ENCODE measurements at places on chromosomes 1 and 21.

- DNase-seq, result no peak
These were observed 36.3 kb downstream of the COQ8A start for GRCh38 chr1:226976276-226976977.

DNA sequence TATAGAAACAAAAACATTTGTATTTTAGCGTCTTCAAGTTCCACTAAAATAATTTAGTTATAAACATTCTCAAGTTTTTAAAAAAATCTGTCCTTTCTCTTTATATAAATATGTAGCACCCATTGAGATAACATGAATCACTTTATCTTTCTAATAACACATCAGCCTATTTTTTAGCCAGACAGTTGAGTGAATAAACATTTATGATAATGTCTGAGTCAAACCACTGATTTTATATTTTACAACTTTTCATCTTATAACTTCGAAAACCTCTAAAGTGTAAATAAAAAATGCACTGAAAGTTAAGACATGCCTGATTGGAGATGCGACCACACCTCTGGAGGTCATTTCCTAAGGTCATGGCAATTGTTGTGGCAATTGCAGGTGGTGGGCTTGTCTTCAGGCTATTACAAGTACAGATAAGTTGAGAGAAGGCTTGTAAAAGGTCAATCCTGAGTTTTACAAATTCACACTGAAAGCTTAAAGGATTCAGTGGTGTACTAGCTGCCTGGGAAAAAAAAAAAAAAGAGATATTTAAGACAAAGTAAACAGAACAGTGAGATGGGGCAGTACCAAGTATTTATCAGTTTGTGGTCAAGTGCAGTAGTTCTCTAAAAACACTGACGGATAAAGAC is 67.0 kb downstream of the INTS7 start:
- DNase-seq, result no peak

DNA sequence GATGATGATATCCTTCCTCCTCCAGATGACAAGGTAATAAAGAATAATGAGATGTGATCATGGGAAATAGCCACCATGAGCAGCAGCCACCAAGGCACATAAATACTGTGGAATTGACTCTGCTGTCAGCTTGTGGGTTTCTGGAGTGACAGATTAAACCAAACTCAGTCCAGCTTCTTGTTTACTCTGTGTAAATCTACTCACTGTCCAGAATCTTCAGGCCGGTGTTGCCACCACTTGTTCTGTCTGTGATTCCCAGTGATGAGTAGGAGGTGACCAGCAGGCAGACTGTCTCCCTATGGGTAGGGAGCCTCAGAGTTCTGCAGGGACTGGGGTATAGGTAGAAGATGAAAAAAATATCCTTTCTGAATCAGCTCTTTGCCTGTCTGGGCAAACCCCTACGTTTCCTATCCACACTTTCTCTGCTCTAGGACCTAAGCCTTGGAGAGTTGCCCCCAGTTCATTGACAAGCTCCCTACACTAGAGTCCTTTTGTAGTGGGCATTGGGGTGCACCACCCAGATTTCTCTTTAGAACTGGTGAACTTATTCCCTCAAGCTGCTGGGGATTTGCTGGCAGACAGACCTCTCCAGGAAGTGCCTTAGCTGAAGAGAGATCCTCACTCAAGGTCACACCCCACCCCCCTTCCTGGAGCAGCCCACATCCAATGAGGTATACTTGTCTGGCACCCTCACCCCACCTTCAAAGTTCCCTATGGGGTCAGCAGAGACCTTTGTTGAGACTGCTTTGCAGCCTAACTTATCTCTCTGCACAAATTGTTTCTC is 47.6 kb downstream of the ATP1A1 start:
- DNase-seq, result no peak

DNA sequence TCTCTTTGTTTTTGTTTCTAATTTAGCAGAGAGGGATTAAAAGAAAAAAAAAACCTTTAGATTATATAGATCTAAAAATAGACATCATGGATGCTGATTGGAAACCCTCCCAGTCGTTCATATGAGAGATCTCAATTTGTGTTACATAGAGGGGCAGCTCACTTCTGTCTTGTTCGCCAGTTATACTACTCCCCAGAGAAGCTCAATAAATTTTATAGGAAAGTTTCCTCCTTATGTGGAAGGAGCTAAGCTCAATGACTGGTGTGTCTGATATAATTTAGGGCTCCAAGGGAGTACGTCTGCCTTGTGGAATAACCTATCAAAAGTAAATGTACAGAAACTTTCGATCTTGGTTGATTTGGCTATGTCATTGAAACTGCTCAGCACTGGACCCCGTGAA is 117.6 kb downstream of the PEX14 start:
- no peak for DNase-seq

- DNase-seq, result no peak
These were observed 224.6 kb upstream of the RAB4A start for GRCh38 chr1:229046251-229046853.

DNA sequence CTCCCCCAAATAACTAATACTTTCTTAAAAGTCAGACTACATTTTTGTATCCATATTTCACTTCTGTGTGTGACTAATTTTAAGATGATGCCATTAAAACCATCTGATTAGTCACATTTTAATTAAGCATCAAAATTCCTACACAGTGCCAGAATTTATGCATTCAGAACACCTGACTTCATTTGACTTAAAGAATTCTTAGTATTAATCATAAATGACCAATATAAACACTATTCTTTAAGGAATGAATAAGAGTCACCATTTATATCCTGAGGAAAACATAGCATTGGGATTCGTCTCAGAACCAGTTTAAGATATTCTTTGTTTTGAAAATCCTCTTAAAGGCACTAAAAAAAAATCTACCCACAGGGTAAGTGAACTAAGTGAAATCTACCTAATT is 37.0 kb downstream of the TM2D1 start:
- no peak for DNase-seq

- no peak for DNase-seq
These were observed 1.2 kb downstream of the LMX1A start for GRCh38 chr1:165355139-165355976.

DNA sequence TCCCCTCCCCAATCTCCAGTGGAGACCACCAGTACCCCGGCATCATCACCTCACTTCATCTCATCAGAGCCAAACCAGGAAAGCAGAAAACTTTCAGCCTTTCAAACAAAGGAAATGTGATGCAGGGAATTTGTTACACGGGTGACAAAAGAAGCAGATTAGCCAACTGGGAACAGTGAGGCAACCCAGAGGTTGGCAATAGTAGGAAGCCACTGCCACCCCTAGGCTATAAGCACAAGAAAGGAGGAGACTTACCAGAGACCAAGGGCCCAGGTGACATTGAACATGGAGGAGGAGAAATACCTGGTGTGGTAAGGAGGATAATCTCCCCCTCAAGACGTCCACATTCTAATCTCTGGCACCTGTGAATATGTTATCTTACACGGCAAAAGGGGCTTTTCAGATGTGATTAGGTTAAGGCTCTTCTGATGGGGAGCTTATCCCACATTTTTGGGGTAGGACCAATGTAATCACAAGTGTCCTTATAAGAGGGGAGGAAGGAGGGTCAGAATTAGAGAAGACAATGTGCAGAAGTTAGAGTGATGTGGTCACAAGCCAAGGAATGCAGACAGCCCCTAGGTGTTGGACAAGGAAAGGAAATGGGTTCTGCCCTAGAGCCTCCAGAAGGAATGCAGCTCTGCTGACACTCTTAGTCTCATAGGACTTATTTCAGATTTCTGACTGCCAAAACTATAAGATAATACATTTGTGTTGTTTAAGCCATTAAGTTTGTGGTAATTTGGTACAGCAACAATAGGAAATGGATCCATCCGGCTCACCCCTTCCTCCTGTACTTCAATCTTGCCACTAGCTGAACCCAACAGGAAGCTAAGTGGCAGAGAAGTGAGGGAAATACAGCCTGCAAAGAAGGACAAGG is 83.6 kb upstream of the VAV3 start:
- DNase-seq, result no peak

- no peak for DNase-seq
These were observed 206.5 kb upstream of the AJAP1 start for GRCh38 chr1:4447778-4448420.

GRCh38 chr1:39272027-39272797 is 67.7 kb downstream of the MACF1 start:
- DNase-seq, result no peak

- no peak for DNase-seq
These were observed 75.4 kb downstream of the CEP170 start for GRCh38 chr1:243179720-243180119.

DNA sequence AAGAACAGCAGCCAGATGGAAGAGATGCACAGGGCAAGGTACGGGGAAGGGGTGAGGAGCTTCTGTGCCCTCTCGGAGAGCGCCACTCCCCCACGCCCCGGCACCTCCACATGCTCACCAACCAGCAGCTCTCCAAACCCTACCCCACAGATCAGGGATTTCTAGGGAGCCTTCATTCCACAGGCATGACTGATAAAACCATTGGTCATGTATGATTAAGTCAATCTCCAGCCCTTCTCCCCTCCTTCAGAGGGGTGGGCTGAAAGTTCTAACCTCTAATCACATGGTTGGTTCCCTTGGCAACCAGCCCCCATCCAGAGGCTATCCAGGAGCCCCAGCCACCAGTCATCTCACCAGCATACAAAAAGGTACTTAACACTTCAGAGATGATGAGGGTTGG is 144.7 kb downstream of the TGFBR3 start:
- no peak for DNase-seq

DNA sequence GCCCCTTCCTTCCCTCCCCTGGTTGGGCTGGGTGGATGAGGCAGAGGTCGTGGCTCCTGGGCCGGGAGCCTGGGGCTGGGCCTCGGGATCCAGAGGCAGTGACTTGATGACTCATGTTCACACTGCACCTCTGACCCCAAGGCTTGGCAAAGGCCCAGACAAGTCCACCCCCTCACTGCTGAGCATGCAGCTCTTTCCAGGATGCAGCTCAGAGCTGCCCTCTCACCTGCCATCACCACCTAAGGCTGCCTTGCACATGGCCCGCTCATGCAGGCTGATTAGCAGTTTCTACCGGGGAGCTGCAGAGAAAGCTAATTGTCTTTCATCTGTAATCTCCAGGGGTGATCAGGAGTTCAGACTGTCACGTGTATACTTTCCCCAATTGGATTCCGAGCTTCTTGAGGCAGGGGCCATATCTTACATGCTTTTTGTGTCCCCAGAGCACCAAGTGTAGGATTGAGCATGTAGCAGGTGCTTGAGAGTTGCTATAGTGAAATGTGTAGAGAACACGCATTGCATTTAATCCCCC is 62.1 kb downstream of the LRRN2 start:
- DNase-seq, result no peak

DNA sequence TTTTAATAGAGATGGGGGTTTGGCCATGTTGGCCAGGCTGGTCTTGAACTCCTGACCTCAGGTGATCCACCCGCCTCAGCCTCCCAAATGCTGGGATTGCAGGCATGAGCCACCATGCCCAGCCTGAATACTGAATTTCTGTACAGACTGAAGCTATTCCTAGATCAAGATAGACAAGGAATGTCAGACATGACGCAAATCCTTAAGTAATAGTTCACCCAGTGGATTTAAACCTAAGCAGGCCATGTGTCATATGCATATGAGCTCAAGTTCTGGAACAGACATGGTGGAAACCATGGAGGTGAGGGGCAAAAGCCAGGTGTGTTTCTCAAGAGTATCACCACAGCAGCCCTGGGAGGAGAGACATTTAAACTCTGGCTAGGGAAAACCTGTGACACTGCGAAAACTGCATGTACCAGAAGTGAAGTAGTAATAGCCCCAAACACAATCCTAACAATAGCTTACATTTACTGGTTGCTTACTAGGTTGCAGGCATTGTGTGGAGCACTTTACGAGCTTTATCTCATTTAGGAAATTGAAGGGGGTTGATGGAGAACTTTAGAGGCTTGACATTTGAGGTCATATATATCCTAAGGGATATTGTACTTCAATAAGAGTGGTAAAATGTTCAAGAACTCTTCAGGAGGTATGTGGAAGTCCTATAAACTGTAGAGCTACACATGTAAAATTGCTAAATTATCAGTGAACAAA is 31.7 kb upstream of the MAN1A2 start:
- no peak for DNase-seq

DNA sequence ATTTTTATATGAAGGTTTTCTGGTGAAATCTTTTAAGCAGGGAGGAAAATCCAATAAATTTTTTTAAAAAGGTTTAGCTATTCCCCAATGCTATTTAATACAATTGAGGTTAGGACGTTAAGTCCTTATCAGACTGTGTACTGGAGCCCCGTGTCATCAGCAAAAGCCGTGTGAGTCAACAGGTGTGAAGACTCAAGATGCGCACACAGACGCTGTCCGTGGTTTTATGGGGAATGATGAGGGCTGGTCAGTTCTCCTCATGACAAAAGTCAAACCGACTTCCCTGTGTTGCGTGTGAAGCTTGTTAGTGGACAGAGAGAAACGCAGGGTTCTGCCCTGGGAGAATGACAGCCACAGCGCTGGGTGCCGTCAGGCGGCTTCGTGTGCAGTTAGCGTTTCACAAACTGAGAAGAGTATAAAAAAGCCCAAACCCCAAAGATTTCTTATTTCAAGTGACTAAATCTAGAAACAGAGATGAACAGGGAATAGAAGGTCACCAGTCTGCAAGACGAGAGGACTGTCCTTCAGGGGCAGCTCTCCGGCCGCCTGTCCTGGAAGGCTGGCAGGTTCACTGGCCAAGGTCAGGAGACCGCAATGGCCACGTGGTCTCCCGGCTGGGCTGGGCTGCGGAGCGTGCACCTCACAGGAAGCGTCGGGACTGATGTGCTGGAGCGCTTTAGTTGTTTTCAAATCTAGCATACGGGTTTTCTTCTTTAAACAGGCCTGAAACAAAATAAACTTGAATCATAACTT is 22.4 kb downstream of the PTTG1IP start:
- DNase-seq, result no peak

DNA sequence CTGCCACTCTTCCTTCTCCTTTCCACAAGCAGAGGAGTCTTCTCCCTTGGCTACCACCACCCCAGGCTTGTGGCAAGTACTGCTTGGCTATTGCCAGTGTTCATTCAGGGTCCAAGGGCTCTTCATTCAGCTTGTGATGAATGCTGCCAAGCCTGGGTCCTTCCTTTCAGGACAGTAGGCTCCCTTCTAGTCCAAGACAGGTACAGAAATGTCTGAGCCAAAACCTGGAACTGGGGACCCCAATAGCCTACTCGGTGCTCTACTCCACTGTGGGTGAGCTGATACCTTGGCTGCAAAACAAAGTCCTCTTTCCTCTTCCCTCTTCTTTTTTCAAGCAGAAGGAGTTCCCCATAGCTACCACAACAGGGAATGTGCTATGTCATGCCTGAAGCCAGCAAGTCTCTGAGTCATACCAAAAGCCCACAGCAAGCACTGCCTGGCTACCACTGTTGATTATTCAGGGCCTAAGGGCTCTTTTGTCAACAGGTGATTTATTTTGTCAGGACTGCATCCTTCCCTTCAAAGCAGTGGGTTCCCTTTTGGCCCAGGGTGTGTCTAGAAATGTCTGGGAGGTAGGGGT is 268.9 kb downstream of the HHAT start:
- DNase-seq, result no peak

GRCh38 chr1:210372491-210372890 is 43.8 kb downstream of the HHAT start:
- DNase-seq, result no peak

- DNase-seq, result no peak
These were observed 12.6 kb downstream of the FLG2 start for GRCh38 chr1:152347116-152347728.

DNA sequence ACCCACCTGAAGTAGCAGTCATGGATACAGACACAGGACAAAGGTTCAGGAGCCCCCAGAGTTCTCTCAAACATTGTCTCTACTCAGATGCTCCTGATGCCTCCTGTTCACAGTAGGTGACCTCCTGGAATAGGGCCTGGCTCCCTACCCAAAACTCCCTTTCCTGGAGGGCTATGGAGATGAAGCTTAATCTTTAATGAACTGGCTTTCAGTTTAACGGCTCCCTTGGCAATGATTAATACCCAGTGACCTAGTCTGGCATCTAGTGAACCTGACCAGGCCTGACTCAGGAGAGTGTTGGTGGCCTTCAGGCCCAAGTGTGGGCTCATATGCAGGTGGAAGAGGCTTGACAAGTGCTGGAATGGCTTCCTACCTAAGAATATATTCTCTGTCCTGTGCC is 65.2 kb upstream of the TRABD2B start:
- DNase-seq, result no peak
